ENCODE measurements at places on chromosomes 16 and 17.
A peak's percentile ranks its signal among the peaks of the same experiment; 100 is the strongest.

DNA sequence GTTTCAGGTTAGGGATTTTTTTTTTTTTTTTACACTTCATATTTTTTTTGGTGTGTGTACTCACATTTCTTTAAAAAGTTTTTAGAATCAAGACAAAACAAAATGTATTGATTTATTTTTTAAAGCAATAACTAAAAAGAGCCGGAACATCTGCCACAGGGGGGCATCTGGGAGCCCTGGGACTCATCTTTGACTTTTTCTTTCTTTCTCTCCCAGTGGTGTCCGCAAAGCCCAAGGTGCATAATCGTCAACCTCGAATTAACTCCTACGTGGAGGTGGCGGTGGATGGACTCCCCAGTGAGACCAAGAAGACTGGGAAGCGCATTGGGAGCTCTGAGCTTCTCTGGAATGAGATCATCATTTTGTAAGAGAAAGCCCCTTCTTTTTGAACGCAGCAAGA is 36.3 kb downstream of the WWP2 start:
- DNase-seq = no peak

DNA sequence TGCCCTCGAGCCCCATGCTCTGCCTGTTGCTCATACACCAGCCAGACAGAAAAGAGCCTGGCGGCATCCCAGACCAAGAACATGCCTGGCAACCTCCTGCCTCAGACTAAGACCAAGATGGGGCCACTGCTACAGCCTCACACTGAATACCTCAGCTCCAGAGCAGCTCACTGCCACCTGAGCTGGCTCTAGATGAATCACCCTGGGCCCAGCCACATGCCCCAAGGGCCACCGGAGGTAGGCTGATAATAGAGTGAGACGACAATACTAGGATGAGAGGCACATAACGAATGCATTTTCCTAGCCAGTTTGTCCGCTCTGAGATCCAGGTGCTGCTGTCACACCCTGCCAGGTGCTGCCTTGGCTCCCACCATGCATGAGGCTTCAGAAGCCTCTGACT is 13.0 kb downstream of the PIP4K2B start:
- DNase-seq = no peak

DNA sequence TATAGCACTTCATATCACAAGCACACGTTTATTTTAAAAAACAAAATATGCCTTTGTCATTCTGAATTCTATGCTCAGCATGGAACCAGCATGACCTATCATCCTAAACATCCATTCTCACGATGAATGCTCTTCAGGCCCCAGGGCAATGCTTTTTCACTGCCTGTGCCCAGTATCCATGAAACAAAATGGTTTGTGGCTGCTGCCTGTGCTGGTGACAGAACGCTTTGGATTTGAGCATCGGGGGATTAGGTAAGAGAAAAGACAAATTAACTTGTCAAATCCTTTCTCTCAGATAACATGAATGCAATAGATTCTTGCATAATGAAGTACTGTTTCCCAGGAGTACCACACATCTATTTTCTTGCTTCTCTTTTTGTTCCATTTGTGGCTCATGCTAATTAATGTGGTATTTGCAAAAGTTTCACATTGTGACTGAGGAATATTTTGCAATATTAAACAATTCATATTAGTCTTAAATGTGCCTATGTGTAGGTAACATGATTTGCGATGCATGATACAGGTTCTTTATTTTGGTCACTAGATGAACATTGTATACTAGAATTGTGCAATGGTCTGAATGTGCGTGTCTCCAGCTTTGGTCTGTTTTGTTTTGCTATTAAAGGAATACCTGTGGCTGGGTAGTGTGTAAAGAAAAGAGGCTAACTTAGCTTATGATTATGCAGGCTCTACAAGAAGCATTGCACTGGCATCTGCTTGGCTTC is 25.8 kb upstream of the SRSF1 start:
- peak; percentile 49 for DNase-seq

DNA sequence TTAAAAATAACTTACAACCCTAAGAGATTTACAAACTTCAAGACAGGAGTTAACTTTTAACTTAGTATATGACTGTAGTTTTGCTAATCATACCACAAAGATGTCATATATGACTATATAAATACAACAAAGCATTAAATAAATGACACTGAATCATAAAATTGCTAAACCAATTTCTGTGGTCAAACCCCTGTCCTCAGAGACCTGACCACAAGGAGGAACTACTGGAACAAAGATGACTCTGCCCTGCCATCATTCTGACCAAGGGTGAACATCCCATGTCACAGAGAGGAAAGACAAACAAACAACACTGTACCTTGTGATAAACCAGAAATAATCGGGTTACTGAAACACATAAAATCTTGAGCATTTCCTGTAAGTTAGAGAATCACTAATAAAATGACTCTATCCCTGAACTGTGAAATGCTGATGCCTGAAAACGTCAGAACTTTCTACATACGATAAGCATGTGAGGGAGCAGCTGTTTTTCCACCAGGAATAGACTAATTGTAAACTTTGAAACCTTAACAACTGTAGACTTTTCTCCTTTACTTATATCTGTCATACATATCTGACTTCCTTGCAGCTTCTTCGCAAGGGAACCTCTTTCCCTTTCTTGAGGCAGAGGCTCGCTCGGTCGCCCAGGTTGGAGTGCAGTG is 47.9 kb downstream of the WDR59 start:
- no peak for DNase-seq

GRCh38 chr16:79436885-79437284 is 163.7 kb downstream of the MAF start:
- no peak for DNase-seq

DNA sequence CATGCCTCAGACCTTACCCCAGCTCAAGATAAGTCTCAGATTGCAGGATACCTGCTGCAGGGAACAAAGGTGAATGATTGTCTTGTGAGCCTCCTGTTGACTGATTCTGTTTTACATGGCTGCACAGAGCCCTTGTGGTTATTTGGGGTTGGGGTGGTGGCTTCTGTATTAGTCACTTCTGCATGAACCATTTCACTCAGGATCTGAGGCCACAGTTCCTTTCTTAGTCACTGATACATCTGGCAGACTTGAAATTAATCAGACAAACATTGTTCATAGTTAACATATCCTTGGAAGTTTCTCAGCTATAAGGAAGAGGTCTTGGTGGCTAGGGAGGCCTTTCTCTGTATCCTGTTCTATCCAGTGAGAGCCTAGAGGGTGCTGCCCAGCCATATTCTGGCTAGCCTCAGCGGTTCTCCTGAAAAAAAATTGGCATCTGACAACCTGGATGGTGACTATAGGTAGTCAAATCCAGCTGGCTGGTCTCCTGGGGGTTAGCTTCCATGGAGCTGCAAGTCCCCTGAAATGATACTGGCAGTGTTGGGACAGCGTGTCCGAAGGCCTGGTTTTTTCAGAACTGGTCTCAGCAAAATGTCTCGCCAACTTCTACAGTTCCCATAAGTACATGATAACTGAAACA is 8.4 kb upstream of the PLK1 start:
- DNase-seq = no peak

GRCh38 chr17:57530508-57530907 is 214.6 kb downstream of the CCDC182 start:
- no peak for DNase-seq

- no peak for DNase-seq
Observed at GRCh38 chr17:61406971-61407911, 7.6 kb downstream of the TBX2 start.

DNA sequence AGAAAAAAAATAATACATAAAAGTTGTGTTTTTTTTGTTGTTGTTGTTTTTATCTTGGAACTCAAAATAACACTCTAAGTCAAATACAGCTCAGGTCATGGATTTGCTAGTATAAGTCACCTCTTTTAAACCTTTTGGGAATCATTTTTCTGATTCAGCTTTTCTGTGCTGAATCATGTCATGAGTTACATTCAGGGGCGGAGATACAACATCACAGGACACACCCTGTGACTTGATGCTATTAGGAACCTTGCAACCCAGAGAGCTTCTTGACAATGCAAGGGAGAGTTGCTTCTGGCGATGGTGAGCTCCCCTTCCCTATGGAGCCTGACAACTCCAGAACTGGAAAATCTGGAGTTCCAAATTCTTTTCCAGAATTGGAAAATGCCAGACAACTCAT is 358.3 kb upstream of the C16orf82 start:
- no peak for DNase-seq

- no peak for DNase-seq
Observed at GRCh38 chr16:9932919-9933653, 249.1 kb downstream of the GRIN2A start.

GRCh38 chr17:35103271-35103670 is 16.4 kb downstream of the RAD51D start:
- no peak for DNase-seq

GRCh38 chr17:4623249-4623648 is 18.2 kb downstream of the ALOX15 start:
- no peak for DNase-seq

DNA sequence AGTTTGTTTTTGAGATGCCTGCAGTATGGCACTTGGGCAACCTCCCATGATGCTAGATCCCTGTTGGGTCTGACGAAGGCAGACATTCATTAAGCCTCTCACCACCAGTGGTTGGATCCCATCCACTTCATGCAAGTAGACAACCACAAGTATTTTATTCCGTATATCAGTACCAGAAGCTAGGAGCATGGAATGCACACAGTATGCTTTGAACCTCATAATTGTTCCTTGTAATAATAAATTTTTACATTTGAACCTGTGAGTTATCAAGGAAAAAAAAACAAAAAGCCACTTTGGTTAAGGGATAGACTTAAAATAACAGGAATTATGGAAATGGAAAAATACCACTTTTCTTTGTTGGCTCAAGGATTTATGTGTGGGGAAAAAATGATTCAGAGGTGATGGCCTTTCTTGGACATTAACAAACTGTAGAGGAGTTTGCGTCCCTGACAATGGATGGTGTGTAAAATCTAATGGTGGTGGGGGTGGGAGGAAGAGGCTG is 107.1 kb upstream of the KCNJ16 start:
- no peak for DNase-seq

GRCh38 chr17:5000237-5000639 is 2.5 kb downstream of the KIF1C start:
- DNase-seq = no peak

GRCh38 chr17:59842901-59843652 is 49.7 kb downstream of the TUBD1 start:
- no peak for DNase-seq

GRCh38 chr17:40629842-40630241 is 17.8 kb downstream of the SMARCE1 start:
- no peak for DNase-seq

- DNase-seq = no peak
Observed at GRCh38 chr16:56861092-56861610, 3.9 kb upstream of the SLC12A3 start.

- no peak for DNase-seq
Observed at GRCh38 chr17:68314916-68315535, 23.7 kb downstream of the ARSG start.

- DNase-seq = no peak
Observed at GRCh38 chr17:2040942-2041560, 771 bp upstream of the OVCA2 start.

DNA sequence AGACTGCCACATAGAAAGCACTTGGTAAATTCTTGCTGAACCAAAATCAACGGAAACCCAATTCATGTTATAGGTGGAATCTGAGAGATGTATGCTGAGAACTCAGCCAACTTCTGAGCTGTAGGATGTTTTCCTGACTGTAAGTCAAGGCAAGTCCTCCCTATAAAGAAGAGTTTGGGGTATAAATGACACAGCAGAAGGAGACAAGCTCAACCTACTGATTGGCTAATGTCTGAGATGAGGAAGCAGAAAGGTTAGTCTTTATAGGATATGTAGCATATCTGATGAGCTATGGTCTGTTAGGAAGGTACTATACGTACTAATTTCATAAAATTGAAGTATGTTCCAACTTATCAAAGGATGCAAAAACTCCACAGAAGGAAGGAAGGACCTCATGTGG is 99.5 kb downstream of the XYLT1 start:
- DNase-seq = no peak

DNA sequence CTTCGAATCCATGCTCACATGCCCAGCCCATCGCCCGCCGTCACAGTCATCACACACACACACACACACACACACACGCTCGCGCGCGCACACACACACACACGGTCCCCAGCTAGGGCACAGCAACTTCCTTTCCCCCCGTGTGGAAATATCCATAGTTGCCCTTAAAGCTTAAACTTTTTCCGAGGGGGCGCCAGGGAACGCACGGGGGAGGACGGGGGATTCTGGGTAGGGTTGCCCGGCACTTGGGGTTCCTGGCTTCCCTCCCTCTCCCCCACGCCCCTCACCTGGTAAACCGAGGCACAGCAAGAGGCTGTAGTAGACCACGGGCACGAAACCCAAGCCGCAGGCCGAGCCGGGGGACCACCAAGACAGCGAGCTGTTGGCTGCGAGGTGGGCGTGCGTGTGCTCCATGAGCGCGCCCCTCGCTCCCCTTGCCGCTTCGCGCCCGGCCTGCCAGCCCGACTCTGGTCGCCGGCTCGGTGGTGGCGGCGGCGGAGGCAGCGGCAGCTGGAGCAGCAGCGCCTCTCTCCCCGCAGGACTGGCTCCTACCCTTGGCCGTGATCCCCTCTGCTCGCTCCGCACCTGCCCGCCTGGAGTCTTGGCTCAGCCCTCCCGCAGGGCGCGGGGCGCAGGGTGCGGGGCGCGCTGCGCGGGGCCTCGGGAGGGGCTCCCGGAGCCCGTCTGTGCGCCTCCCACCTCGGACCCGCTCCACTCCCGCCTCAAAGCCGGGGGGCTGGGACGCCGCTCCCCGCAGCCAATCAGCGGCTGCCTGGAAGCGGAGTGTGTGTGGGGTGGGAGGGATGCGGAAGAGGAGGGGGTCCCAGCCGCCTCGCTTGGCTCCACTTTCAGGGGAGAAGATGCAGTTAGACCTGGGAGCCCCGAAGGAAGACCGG is at the start of gene GPR139:
TSS of gene GPR139 (minus strand) at position 688 of the 896 bp plus-strand sequence. CDS start at position 414, 274 bp downstream.
- DNase-seq = no peak

DNA sequence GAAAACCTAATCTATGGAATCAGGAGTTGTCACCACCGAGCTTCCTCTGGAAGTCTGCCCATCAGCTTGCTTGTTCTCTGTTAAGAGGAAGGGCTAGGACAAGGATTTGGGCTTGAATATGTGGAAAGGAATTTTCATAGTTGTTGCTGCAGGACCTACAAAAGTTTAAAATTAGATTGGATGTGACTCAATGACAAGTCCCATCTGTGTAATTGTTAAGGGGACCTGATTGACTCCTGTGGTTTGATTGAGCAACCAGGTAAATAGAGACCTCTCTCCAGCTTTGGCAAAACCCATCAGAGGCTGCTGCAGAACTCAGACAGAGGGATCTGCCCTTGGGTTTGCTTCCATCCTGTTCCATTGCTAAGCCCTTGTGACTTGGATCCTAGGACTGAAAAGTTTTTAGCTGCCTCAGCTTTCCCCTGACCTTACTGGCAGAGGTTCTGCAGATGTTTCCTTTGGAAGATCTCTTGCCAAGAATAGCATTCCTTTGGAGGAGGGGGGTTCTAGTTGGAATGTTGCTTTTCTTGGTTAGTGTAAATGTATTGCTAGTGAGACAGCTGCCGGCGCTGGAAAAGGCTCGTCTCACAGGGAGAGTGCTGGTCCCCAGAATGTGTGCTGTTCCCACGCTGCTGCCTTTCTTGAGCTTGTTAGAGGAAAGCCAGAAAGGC is 50.0 kb downstream of the SF3B3 start:
- DNase-seq = no peak

DNA sequence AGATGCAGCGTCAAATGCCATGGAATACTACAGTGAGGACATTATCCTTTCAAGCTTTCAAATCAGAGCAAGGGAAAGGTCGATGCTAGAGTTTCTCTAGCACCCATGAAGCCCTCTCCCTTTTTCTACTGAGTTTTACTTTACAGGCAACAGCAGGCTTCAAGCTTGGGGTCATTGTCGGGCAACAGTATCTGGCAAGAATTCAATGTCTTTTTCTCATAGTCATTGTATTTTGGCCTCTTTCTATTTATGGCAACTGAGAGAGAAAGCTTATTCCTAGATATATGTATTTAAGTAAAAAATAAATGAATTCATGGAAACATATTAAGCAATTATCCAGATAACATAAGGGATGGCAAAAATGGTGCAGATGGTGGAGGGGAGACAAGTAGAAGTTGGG is 364 bp upstream of the CETP start:
- DNase-seq = no peak
